Ammon's horn (tissue), 1 donor: ENCODE measurements at places on chromosomes 6 and 20.

DNA sequence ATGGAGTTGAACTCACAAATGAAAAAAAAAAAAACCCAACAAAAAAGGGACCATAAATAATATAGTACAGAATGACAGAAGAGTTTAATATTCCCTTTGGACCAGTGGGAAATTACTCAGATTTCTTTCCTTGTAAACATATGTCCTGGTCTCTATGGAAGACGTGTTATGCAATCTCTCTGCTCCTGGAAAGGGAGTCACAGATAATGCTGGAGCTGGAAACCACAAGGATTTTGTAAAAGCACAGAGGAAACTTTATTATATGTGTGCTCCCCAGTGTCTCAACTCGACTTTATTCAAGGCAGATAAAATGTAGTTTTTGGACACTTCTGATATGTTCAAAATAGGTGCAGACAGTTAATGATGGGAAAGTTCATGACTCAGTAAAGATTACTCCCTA, 88.1 kb upstream of the ZFP64 start:
- DNase-seq: no peak

- no peak for DNase-seq
Measured at GRCh38 chr6:11912420-11912819, 99.7 kb upstream of the HIVEP1 start.

DNA sequence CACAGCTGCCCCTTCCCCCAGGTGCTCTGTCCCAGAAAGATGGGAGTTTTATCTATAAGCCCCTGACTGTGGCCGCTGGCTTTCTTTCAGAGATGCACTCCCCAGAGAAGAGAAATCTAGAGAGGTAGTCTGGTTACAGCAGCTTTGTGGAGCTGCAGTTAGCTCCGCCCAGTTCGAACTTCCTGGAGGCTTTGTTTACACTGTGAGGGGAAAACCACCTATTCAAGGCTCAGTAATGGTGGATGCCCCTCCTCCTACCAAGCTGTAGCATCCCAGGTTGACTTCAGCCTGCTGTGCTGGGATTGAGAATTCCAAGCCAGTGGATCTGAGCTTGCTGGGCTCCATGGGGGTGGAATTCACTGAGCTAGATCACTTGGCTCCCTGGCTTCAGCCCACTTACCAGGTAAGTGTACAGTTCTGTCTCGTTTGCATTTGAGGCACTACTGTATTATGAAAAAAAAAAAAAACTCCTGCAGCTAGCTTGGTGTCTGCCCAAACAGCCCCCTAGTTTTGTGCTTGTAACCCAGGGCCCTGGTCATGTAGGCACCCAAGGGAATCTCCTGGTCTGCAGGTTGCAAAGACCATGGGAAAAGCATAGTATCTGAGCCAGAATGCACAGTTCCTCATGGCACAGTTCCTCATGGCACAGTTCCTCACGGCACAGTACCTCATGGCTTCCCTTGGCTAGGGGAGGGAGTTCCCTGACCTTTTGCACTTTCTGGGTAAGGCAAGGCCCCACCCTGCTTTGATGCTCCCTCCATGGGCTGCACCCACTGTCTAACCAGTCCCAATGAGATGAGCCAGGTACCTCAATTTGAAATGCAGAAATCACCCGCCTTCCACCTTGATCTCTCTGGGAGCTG, 275.0 kb downstream of the CENPW start:
- no peak for DNase-seq

DNA sequence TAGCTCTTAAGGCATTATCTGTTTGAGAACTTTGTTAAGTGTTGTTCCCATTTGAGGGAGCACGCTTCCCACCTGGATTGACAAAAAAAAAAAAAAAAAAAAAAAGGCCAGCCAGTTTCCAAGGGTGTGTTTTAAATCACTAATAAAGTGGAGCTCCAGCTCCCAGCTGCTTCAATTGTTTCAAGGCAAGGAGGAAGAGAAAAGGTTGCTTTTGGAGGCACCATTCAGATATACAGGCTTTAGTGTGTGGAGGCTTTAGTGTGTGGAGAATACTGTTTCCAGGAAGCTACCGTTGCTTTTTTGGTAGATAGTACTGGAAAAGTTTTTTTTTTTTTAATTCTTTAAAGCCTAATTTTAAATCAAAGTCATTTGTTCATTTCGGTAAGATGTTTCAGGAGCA, 17.3 kb downstream of the BMP2 start:
- DNase-seq: no peak

GRCh38 chr6:15677822-15678221, 15.0 kb upstream of the DTNBP1 start:
- no peak for DNase-seq

DNA sequence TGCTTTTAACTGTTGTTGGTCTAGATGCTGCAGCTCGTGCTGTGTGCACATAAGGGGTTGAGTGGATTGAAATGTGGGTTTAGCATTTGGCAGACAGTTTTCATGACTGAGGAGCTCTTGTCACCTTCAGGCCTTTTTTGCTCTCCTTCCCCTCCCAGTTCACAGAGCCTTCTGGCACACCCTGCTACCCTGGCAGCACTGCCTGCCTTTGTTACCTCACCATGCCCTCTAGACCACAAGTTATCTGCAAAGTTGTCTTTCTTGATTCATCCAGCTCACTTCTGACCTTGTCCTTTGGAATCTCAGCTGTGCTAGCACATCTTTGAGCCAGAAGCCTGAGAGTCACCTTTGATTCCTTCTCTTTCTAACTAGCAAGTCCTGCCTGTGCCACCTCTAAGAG, 348.9 kb upstream of the ZFP64 start:
- DNase-seq: no peak

GRCh38 chr20:62477669-62478455, 2.1 kb upstream of the GATA5 start:
- no peak for DNase-seq

GRCh38 chr20:38514947-38515346, 42.3 kb downstream of the RALGAPB start:
- DNase-seq: no peak

DNA sequence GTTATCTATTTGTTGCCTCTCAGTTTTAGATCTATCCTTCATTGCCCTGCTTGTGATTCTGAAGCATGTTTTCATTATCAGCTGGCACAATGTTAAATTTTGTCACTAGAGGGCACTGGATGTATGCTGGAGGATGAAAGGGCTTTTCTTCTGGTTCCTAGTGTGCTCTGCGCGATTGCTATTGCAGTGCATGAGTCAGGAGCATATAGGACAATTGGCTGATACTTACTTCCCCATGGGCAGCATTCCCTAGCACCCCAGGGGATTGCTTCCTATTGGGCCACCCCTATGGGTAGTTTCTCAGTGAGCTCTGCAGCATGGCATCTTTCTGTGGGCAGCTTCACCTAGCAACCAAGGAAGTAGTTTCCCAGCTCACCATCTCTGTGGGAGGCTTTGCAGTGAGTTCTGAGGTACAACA, 280.3 kb upstream of the SYNCRIP start:
- DNase-seq: peak; percentile 83

- no peak for DNase-seq
Measured at GRCh38 chr20:49866051-49866450, 49.3 kb downstream of the SPATA2 start.
